ENCODE measurements at places on chromosomes 3 and 15.

DNA sequence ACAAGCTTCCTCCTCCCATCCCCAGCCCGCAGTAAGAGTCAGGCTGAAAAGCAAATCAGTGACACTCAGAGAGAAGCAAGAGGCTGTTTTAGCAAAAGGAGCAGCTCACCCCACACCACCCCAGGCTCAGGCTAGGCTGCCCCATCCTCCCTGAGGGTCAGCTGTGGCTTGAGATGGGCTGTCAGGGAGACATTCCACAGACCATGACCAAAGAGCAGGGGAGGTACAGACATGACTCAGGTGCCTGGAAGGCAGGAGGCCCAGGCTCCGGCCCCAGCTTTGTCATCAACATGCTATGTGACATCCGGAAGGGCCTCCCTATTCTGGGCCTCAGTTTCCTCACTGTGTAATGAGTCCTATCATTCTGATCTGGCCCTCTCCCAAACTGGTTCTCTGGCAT, 24.7 kb downstream of the HCN4 start:
- DNase-seq: no peak

GRCh38 chr3:80535286-80535685, 767.5 kb upstream of the ROBO1 start:
- DNase-seq: no peak

- no peak for DNase-seq
These were observed 241.8 kb downstream of the WNT5A start for GRCh38 chr3:55245351-55245750.

DNA sequence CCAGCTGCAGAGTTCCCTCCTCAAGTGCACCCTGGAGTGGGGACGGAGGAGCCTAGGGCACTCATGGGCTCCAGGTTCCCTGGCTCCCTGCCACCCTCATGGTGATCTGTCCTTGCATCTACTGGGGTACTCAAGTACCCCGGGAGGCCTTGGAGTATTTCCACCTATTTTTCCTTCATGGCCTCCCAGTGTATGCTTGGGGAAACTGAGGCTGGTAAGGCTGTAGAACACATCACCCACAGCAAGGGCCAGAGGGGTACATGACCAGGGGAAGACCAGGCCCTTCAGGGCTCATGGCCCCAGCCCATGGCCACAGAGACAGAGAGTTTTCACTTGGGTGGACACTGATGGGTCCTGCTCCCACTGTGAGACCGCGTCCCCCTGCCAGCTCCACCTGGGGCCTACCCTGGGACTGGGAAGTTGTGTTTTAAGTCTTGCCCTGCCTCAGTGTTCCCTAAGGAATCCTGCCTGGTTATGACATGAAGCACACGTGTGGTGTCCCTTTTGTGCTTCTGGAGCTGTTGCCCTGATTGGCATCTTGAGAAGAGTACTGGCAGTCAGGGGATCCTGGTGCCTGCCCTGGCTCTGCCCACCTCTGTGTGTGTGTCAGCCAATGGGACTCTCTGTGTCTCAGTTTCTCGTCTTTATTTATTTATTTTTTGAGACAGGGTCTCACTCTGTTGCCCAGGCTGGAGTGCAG, 132.8 kb downstream of the TJP1 start:
- no peak for DNase-seq

DNA sequence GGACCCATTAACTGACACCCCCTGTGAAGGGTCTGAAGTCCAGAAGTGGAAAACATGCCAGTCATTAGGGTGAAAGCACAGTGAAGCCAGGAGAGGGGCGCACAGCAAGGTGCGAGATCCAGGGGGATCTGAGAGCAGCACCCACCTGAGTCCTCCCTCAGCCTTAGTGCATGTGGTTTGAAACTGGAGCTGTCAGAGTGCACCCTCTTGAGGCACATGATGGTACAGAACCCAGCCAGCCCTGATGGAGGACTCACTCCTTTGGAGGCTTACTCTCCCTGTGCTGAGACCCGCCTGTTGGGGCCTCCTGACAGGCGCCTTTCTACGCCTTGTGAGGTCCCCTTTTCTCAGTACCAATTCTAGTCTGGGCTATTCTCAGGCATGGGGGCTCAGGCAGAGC, 77.8 kb downstream of the IL20RB start:
- DNase-seq: no peak

- no peak for DNase-seq
These were observed 271.8 kb downstream of the ZIC1 start for GRCh38 chr3:147680837-147681483.

DNA sequence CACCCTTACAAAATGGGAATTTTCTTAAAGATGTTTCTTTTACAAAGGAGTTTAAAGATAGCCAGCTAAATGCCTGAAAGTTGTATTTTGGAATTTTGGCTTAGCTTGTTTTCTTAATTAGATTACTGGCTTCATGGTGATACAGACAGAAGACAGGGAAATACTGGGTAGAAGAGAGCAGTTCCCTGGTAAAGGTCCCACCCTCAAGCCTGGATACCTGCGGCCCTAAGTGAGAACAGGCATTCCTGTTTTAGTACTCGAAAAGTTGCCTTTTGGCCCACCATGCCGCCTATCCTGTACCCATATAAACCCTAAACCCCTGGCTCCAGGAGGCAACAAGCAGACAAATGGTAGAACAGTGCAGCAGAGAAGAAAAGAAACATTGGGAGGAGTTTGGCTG, 29.4 kb downstream of the SETMAR start:
- no peak for DNase-seq

- peak; percentile 33 for DNase-seq
These were observed 22.0 kb downstream of the RAB27A start for GRCh38 chr15:55267401-55268175.

GRCh38 chr3:53753518-53754183, 92.6 kb downstream of the CHDH start:
- no peak for DNase-seq

- DNase-seq: no peak
These were observed 15.8 kb upstream of the RARB start for GRCh38 chr3:25412269-25412668.

DNA sequence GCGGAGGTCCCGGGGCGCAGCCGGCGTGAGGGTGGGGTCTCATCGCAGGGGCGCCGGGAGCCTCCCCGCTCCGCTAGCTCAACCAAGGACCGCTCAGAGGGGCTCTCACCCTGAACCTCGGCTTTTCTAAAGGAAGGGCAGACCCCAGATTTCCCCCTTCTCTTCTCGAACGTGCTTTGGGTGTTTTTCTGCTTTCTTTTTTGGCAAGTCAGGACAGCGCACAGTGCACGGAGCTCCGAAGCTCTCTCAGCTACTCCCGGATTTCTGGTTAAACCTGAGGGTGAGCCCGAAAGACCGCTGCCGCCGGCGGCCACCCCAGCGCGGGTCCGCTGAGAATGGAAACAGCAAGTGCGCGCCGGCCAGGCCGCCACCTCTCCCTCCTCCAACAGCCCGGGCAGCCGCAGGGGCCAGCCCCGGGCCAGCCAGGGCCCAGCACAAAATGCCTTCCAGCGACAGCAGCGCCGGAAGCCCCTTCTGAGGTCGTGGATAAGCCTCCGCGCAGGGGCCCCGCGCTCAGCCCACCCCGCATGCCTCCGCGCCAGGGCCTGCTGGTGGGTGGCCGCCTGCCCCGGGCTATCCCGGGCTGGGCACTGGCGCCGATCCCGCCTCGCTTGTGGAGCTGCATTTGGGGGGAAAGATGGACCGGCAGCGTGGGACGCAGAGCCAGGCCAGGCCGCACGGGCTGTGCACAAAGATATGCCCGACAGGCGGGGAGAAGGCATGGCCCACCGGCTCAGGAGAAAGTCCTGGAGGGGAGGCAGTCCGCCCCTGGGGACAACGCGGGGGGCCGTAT, 8.2 kb upstream of the OCA2 start:
- DNase-seq: no peak

DNA sequence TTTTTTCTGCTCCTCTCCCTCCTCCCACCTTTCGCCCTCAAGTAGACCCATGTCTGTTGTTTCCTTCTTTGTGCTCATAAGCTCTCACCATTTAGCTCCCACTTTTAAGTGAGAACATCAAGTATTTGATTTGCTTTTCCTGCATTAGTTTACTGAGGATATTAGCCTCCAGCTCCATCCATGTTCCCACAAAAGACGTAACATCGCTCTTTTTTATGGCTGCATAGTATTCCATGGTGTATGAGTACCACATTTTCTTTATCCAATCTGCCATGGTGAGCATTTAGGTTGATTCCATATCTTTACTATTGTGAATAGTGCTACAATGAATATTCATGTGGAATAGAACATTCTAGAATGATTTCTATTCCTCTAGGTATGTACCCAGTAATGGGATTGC, 178.6 kb downstream of the RYR3 start:
- no peak for DNase-seq

DNA sequence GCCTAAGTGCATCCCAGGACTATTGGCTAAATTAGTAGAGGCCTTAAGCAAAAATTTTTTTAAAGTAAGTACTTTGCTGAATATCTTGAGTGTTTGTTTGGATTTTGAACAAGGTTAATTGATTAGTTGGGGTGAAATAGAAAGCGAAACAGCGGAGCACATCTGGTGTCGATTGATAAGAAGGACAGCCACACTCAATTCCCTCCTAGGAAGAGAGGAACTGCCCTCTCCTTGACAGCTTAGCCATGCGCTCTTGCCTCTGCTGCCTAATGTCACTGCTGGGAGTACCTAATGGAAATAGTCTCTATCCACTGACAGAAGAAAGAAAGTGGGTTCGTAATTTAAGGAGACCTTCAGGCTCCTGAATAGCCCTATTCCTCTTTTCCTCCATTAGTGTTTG, 943.6 kb downstream of the DIPK2A start:
- DNase-seq: no peak

DNA sequence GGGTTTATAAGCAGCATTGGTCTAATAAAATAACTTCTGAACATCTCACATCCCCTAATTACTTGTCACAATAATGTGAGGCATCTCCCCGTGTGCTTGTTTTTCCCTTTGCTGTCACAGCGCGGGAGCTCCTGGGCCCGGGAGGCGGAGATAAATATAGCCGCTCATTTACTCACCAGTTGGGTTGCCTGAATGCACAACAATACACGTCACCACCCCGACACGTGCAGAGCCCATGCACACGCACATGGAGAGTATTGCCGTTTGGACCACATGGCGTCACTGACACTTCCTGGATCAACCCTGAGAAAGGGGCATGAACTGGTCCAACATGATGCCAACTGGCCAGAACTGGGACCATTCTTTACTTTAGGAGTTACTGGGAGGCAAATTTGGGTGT, 76.2 kb downstream of the MRPL46 start:
- DNase-seq: no peak

GRCh38 chr3:55826097-55826496, 339.0 kb upstream of the WNT5A start:
- no peak for DNase-seq

DNA sequence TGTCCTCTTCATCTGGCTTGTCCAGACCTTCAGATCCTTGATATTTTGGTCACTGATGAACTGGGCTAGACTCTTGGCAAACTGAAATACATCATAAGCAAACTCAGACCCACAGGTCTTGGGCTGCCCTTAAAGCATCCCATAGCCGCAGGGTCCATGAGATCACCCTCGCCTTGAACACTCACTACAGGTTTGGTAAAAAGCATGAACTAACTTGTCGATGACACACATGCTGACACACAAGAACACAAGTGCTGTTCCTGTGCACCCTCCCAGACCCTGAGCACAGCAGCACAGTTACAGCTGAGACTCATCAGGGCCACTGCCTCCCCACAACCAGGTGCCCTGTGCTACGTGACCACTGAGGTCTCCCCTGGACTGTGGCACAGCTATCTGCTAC, 21.0 kb downstream of the PFKFB4 start:
- DNase-seq: no peak

GRCh38 chr3:72887705-72888545, at the start of gene GXYLT2:
GXYLT2 (plus strand) TSS chr3:72888046; CDS start chr3:72888234, 188 bp downstream.
- no peak for DNase-seq

DNA sequence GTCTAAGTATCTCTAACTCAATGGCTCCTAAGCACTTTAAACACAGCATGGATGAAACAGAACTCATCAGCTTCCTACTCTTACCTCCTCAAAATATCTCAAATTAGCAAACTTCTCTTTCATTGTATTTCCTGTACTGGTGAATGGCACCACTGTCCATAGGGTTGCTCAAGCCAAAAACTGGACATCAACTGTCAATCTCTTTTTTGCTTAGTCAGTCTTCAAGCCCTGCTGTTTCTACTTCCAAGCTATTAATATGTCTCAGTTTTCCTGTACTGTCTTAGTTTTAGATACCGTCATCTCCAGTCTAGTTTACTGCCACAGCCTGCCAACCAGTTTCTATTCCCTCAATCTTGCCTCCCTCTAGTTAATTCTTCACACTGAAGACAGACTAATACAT, 48.3 kb upstream of the KPNA4 start:
- DNase-seq: no peak

DNA sequence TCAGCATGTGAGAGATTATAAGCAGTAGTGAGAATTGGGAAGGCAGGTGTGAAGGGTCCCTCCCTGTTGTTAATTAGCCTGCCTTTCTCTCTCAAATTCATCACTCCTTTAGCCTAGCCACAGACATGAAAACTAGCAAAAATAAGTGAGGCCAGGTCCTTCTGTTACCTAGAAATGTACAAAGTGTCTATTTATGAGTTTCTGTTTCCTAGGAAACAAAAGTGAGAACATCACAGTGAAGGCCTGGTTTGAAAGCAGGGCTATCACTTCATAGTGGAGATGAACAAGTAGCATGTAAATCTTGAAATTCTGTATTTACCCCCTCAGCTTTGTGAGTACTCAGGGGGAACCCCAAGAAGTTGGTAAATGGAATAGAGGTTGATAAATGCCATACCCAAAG, 78.2 kb upstream of the UMPS start:
- DNase-seq: no peak

DNA sequence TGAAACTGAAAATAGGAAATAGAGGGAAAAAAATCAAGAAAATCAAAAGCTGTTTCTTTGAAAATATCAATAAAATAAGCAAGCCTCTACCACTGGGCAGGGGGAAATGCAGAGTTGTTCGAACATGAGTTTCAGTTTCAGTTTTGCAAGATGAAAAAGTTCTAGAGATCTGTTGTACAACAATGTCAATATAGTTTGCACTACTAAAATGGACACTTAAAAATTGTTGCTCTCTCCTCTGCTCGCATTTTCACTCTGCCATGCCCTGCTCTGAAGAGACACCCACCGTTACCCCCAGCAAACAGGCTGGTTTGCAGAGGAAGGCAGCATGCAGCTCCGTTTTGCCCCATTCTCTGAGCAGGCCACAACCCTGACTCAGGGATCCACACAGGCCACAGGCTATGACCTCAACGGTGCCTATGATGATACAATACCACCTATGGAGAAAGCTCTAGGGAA, 64.5 kb downstream of the ZNF148 start:
- DNase-seq: no peak

Measured in activated T-helper 1 cell treated with anti-CD3 and anti-CD28 coated beads, Interleukin-2, amount 50 U/mL, for 16 hours (primary cell).